ENCODE measurements at places on chromosomes 16 and 17. TPM values are rescaled to one million over a fixed set of nuclear protein-coding genes. Genes with fewer than 3 reads are reported as not detected.
A peak's percentile ranks its signal among the peaks of the same experiment; 100 is the strongest.

WDR45B gene
- 110 TPM for total RNA-seq

PRSS36 gene
- total RNA-seq, result 0.72 TPM

ZNF469 gene
- total RNA-seq, result 4.4 TPM

SSTR5 gene
- total RNA-seq, result 0.22 TPM

CPSF4L gene
- total RNA-seq, result not detected

SCGB1C2 gene
- not detected for total RNA-seq

ITGA2B gene
- 8.3 TPM for total RNA-seq

MYH8 gene
- not detected for total RNA-seq

- no peak for DNase-seq
Measured at GRCh38 chr16:60137891-60138290, 1403.8 kb upstream of the GOT2 start.

GRCh38 chr16:66521252-66521713 lies 28.6 kb downstream of the TK2 start:
- no peak for DNase-seq

- no peak for DNase-seq
Measured at GRCh38 chr16:75064403-75065148, 52.0 kb downstream of the LDHD start.

GRCh38 chr16:9053006-9053601 lies 38.3 kb upstream of the HAPSTR1 start:
- DNase-seq, result peak; percentile 98

- peak; percentile 44 for DNase-seq
Measured at GRCh38 chr16:56401482-56401881, 23.9 kb downstream of the AMFR start.

DNA sequence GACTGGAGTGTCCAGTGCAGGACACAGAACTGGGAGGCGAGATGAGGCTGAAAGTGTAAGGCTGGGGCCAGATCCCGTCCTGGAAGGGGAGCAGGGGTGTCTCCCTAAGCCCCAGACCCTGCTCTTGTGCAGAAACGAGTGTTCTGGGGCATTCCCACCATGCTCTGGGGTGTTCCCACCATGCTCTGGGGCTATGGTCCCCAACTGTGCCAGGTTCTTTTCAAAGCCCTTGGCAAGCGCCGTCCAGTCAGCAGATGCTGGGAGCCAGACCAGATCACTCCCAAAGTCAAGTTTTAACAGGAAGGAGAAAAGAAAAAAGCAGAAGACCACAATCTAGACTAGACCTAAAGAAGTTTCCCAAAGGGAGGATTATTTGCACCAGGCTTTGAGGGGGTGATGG lies 2.5 kb downstream of the TAX1BP3 start:
- no peak for DNase-seq

DNA sequence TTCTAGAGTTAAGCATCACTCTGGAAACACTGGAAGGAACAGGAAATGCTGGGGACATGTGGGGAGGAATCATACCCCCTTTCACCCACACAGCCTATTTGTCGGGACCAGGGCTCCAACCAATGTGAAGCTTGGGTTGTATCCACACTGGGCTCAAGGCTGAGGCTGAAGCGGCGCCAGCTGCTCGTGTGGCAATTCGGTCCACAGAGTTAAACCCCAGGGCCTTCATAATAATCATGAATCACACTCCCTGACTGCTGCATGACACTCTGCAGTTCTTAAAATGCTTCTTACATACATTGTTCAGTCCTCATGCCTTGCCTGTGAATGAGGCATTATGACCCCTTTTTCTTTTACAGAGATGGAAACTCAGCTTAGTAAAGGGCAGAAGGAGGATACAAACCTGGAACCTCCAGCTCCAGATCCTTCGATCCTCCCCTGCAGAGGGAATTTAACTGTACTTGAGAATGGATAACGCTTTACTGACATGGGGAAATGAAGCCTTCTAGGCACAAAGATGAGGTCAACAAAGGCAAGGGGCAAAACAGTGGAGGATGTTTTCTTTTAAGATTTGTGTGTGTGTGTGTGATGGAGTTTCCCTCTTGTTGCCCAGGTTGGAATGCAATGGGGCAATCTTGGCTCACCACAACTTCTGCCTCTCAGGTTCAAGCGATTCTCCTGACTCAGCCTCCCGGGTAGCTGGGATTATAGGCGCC lies 72.7 kb downstream of the SOX9 start:
- no peak for DNase-seq

DNA sequence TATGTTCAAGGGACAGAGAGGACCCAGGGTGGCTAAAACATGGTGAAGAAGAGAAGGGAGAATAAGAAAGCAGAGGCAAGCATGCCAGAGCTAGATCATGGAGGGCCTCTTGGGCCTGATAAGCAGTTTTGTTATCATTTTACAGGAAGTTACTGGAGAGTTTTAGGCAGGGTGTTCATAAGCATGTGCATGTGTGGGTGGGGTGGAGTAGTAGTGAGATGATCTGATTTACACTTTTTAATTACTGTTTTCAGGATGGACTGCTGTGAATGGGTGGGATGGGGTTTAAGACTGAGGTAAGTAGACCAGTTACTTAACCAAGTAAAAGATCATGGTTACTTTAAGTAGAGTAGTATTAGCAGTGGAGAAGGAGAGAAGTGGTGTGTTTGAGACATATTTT lies 173.6 kb downstream of the PHKB start:
- DNase-seq, result no peak

DNA sequence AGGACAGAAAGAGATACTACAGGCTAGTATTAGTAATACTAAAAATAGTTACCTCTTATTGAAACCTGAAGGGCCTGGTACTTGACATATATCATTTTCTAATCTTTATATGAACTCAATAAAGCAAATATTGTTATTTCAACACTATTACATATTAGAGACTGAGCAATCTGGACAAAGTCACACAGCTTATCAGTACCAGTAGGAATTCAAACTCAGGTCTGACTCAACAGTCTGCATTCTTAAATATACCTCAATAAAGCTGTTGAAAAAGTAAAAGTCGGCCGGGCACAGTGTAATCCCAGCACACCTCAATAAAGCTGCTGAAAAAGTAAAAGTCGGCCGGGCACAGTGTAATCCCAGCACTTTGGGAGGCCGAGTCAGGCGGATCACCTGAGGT lies 67.4 kb downstream of the KANSL1 start:
- no peak for DNase-seq

GRCh38 chr16:11078812-11079459 lies 134.6 kb downstream of the CLEC16A start:
- DNase-seq, result no peak

DNA sequence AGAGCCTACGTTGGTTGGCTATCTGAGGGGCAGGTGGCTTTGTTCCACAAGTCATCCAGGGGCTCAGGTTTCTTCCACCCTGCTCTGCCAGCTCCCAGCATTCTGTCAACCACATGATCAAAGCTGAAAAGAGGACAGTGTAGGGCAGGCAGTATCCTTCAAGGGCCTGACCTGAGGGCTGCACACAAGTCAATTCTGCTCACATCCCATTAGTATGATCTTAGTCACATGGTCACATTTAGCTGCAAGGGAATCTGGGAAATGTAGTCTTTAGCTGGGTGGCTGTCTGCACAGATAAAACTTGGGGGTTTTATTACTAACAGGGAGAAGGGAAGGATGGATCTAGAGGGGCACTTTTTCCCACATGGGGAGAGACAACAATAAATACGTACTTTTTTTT lies 97.3 kb downstream of the SALL1 start:
- DNase-seq, result no peak

DNA sequence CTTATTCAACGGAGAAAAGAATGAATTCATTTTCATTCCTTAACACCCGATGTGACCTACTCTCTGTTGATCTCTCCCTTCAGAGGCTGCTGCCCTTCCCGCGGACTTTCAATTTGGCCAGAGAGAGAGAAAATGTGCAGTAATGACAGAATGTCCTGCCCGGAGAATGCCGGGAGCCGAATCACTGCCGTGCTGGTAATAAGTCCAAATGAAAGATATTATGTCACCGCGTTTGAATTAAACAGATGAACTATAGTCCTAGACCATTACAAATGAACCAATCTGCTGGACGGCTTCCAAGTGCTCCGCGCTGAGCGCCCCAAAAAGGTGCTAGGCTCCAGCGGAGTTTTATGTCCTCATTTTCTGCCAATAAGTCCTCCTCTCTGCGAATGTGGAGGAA lies 14.7 kb upstream of the C16orf82 start:
- no peak for DNase-seq

GRCh38 chr17:81082177-81083073 lies 47.5 kb downstream of the BAIAP2 start:
- DNase-seq, result no peak

- no peak for DNase-seq
Measured at GRCh38 chr17:10268005-10268404, 69.6 kb upstream of the GAS7 start.

DNA sequence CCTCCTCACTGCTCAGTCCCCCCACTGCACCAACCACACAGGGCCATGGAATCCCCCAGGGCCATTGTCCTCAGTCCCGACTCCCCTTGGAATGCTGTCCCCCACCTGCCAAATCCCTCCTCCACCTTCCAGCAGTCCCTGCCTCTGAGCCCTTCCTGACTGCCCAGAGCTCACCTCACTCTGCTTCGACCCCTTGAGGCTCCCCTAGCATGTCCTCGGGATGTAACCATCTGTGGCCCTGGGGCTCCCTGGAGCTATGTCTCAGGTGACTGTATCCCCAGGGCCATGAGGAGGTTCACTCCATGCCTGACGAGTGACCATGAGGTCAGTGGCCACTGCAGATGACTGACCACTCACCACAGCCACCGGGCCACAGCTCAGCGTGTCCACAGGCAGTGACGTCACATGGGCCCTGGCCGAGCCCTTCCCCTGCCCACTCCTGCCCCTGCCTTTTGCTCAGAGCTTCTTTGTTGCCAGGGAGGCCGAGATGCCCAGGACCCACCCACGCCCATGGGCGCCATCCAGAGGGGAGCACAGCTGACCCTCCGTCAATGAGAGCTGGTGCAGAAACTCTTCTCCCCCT lies 7.7 kb upstream of the PIEZO1 start:
- no peak for DNase-seq

GRCh38 chr16:27383556-27384243 lies 18.3 kb upstream of the IL21R start:
- DNase-seq, result no peak

DNA sequence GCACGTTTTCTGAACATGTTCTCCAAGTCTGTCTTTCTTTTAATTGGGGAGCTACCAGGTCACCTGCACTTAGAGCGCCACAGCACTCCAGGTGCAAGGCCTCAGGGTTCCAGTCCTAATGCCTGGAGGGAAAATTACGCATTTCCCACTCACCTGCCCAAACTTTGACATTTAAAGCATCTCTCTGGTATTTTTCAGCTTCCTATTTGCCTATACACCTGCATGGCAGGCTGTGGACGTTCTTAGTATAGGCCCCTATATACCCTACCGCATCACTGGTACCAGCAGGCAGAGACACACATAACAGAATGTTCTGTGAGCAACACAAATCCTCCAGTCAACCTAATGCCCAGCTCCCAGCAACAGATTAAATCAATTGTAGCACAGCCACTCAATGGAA lies 213.3 kb downstream of the MRTFB start:
- peak; percentile 36 for DNase-seq

DNA sequence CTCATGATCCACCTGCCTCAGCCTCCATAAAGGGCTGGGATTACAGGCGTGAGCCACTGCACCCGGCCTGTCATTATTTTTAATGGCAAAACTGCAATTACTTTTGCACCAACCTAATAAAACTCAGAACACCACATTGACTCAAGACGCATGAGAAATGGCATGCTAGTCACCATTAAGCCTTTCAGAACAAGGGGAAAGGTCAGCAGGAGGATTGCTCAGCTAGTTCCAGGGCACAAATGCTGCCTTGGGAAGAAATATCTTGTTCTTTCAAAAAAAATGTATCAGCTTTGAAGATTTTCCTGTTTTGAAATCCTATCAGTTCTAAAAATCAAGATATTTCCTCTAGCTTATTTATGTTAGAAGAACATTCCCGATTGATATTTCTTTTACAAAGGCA lies 32.4 kb upstream of the CDYL2 start:
- no peak for DNase-seq

DNA sequence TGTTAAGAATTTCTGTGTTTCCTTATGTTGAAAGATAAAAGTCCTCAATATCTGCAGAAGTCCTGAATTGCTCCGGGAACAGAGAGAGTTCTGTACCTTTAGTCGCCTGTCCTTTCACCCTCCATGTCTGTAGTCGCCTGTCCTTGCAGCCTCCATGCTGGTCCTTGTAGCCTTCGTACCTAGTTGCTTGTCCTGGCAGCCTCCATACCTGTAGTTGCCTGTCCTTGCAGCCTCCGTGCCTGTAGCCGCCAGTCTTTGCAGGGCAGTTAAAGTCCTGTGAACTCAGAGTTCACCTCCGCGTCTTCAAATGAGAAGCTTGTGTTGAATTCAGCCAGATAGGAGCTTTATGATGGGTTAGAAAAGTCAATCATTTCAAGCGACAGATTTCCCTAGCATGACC lies 19.5 kb upstream of the ITGAX start:
- no peak for DNase-seq

- DNase-seq, result no peak
Measured at GRCh38 chr16:2698965-2699750, 16.8 kb downstream of the KCTD5 start.

DNA sequence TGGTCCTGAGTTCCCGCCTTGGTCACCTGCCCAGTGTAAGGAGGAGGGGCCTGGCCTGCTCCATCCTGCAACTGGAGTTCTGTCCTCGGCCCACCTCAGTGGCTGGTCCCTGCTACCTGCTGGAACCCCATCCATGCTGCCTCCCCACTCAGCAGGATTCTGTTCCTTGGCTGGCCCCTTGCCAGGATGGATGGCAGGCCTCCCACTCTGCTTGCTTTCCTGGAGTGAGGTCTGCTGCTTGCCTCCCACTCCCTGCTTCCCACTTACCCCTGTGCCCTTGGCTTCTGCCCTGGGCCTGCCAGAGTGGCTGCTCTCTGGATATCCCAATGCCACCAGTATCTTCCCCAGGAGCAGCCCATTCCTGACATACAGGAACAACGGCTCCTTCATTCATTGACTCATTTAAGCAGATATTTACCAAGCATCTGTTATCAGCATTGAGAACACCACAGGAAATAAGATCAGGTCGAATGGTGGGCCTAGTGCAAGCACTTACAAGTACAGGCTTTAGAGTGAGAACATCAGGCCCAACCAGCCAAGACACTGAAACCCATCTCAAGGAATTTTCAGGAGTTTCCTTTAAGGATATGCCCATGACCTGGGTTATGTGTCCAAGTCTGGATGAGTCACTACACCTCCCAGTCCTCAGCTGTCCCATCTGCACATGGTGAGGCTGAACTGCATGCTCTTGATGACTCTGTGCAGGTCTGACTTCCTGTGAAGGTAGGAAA lies 17.0 kb upstream of the RPRML start:
- DNase-seq, result no peak

GRCh38 chr17:17874478-17874877 lies 37.7 kb upstream of the SREBF1 start:
- DNase-seq, result no peak

- peak; percentile 98 for DNase-seq
Measured at GRCh38 chr17:44315760-44316731, 7.6 kb downstream of the RUNDC3A start.
